ENCODE measurements at places on chromosomes 7 and 10.

GRCh38 chr10:97380516-97380915, 20.6 kb downstream of the RRP12 start:
- DNase-seq = no peak

GRCh38 chr7:126667742-126668366, 584.9 kb downstream of the GRM8 start:
- DNase-seq = no peak

GRCh38 chr7:101743241-101743994, 74.0 kb upstream of the CUX1 start:
- peak; percentile 59 for DNase-seq

GRCh38 chr10:31749301-31749700, 179.3 kb downstream of the ARHGAP12 start:
- DNase-seq = no peak

- peak; percentile 30 for DNase-seq
These were observed 181.3 kb upstream of the FEZF1 start for GRCh38 chr7:122485856-122486255.

DNA sequence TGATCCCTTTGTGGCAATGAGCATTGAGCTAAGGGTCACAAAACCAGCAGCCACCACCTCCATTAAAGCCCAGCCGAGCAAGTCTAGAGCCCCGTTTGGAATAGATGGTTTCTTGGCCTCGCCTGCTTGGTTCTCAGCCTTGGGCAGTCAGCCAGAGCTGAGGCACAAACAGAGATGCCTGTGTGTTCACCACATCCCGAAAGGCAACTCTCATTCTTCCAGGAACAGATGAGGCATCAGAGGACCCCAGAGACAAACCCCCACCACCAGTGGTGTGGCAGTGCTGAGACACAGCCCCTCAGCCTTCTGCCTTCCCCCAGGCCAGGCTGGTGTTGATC, 203.3 kb upstream of the ZMIZ1 start:
- DNase-seq = peak; percentile 72

DNA sequence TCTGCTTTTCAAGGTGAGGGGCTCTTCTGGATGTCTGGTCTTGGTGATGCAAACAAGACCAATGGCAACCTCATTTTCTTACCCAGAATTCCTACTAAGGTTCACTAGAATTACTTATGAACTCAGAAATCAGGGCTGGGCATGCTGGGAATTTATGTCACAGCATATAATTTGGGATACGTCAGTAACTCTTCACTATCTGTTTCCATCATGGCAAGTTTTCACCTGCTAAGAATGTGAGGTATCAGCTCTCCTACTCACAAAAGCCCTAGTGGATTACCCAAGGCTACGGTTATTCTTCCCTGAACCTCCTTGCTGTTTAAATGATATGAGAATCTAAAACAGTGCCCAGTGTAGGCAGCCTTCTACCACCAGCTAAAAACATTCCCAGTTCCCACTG, 53.1 kb downstream of the PNLIPRP2 start:
- DNase-seq = no peak

- DNase-seq = no peak
These were observed 536.5 kb upstream of the TEX47 start for GRCh38 chr7:89332026-89332425.

DNA sequence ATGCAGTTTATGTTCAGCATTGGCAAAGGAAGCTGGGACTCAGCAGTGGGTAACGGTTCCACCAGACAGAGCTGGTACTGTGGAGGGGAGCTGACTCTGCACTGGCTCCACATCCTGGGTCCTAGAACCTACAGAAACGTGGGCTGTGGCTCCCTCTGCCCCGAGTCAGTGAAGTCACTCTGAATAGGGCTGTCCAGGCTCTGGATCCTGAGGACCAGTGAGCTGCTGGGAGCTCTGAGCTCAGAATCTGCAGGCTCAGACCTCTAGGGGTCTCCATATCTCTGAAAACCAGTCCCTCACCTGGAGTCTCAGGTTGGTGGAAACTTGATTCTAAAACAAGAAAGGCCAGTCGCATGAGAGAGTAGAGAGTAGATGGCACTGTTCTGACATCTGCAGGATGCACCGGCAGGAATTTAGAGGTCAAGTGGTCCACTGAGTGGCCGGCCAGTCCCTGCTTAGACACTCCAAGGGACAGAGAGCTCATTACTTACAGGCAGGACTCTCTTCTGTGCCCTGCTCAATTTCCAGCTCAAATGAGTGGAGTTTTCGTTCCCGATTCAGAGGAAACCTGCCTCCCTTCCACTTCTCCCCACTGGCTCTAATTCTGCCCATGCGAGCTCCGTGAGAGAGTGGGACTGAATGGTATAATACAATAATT, 18.6 kb downstream of the NPFFR1 start:
- DNase-seq = no peak

DNA sequence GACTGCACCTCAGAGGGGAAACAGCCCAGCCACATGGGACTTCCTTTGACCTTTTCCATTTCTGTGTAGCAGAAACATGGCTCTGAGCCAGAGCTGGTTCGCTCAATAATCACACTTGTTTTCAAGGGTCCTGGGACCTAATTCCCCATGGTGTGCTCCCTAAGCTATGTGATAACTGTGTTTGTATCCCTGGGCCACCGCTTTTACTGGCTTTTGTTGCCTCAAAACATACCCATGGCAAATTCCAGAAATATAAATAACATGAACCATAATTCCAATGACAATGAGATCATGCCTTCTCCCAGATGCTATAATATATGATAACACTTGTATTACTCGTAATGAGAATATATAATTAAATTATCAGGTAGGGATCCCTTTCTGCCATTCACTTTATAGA, 196.4 kb downstream of the GFRA1 start:
- no peak for DNase-seq

DNA sequence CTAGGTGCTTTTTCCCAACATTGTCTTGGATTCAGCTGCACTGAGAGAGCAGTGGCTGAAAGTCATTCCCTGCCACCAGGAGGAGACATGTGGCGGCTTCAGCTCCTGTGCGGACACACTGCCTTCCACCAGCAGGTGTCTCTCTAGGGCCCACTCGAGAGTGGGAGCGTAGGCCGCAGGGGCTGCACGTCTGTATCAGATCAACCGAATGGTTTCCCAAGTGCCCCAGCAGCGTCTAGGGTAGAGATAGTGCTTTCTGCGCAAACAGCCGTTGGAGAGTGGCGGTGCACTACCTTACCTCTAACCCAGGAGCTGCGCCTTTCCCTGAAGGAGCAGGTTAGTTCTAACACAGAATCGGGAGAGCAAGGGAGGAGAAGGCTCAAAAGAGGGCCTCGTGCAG, 31.7 kb downstream of the PAPOLB start:
- peak; percentile 45 for DNase-seq

DNA sequence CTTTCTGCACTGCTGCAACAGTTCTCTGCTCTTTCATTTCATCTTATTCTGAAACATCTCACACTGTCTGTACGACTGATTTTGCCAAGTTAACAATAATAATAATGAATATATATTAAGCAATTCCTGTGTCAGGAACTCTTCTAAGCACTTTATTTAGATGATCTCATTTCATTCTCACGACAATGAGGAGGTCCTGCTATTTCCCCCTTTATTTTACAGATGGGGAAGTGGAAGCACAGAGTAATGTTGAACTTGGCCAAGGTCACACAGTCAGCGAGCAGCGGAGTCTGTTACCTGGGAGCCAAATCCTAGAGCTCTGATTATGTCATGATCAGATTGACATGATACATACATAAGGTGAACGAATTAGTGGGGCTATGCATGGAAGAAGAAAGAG, 5.8 kb downstream of the MRC1 start:
- no peak for DNase-seq
